T-helper 1 cell treated with Interleukin-12 subunit alpha and Interleukin-12 subunit beta and Interleukin-4 antibody, amounts not matched to agents 30 ng/mL and 1 ng/mL, for 36 hours (primary cell): ENCODE measurements at places on chromosomes 5 and 9. TPM values are rescaled to one million over a fixed set of nuclear protein-coding genes. Genes with fewer than 3 reads are reported as not detected.

GDF9 gene
- 0.22 and 0.37 TPM in 2 replicates for total RNA-seq

SIL1 gene
- total RNA-seq, result 23.9 and 25.8 TPM in 2 replicates

ZNF883 gene
- 0.15 TPM in 1 of 2 replicates, not detected in the other for total RNA-seq

SAXO1 gene
- total RNA-seq, result 0.29 TPM in 1 of 2 replicates, not detected in the other

DMRT3 gene
- not detected in 2 replicates for total RNA-seq

PLAC8L1 gene
- total RNA-seq, result 0.96 TPM in 1 of 2 replicates, not detected in the other

PCDHGC3 gene
- 0.07 TPM in 1 of 2 replicates, not detected in the other for total RNA-seq

AK8 gene
- total RNA-seq, result 0.17 TPM in 1 of 2 replicates, not detected in the other

NSD1 gene
- total RNA-seq, result 115 and 116 TPM in 2 replicates

GNA14 gene
- total RNA-seq, result not detected in 2 replicates

EGR1 gene
- total RNA-seq, result 14.9 and 15.9 TPM in 2 replicates

OR2Y1 gene
- not detected in 2 replicates for total RNA-seq

BAAT gene
- 0.07 TPM in 1 of 2 replicates, not detected in the other for total RNA-seq

UNC5A gene
- not detected in 2 replicates for total RNA-seq

FOXD4L4 gene
- 0.20 TPM in 1 of 2 replicates, not detected in the other for total RNA-seq

ARSK gene
- 4.4 and 4.8 TPM in 2 replicates for total RNA-seq

LCP2 gene
- total RNA-seq, result 464 and 467 TPM in 2 replicates

ZNG1C gene
- total RNA-seq, result 30.4 and 36.7 TPM in 2 replicates

CCDC192 gene
- total RNA-seq, result not detected in 2 replicates

DDX4 gene
- total RNA-seq, result 0.83 and 1.3 TPM in 2 replicates

MSX2 gene
- total RNA-seq, result not detected in 2 replicates

LCN12 gene
- total RNA-seq, result 3.2 and 3.8 TPM in 2 replicates

CCNO gene
- not detected in 2 replicates for total RNA-seq

PCDHGB7 gene
- total RNA-seq, result 0.07 and 0.29 TPM in 2 replicates

OCLN gene
- total RNA-seq, result 0.32 and 0.34 TPM in 2 replicates

TSSK1B gene
- total RNA-seq, result not detected in 2 replicates

BNC2 gene
- total RNA-seq, result not detected in 2 replicates

OGN gene
- 0.15 TPM in 1 of 2 replicates, not detected in the other for total RNA-seq

SLC36A3 gene
- not detected in 2 replicates for total RNA-seq

GRM6 gene
- total RNA-seq, result not detected in 2 replicates

ABHD17B gene
- total RNA-seq, result 27.5 and 29.0 TPM in 2 replicates

ZMAT2 gene
- 62.0 and 63.3 TPM in 2 replicates for total RNA-seq

ENDOG gene
- 12.8 and 14.1 TPM in 2 replicates for total RNA-seq

PCDHGA8 gene
- total RNA-seq, result 0.07 and 0.15 TPM in 2 replicates

PCA3 gene
- not detected in 2 replicates for total RNA-seq

MXD3 gene
- 32.5 and 36.1 TPM in 2 replicates for total RNA-seq

CCDC152 gene
- 2.5 and 3.4 TPM in 2 replicates for total RNA-seq

DMXL1 gene
- total RNA-seq, result 29.1 and 33.6 TPM in 2 replicates

THG1L gene
- 13.2 and 14.9 TPM in 2 replicates for total RNA-seq

EGFL7 gene
- total RNA-seq, result 0.49 and 1.0 TPM in 2 replicates

VCAN gene
- 0.49 and 1.0 TPM in 2 replicates for total RNA-seq

LURAP1L gene
- total RNA-seq, result not detected in 2 replicates

IFNA4 gene
- not detected in 2 replicates for total RNA-seq

ZDHHC11 gene
- 24.1 and 26.9 TPM in 2 replicates for total RNA-seq

C9orf153 gene
- total RNA-seq, result 0.25 and 0.54 TPM in 2 replicates

GABRA1 gene
- total RNA-seq, result not detected in 2 replicates

ANKRD18B gene
- total RNA-seq, result 1.7 and 2.4 TPM in 2 replicates

FBXO4 gene
- 14.2 and 14.4 TPM in 2 replicates for total RNA-seq

HARS2 gene
- total RNA-seq, result 32.0 and 34.6 TPM in 2 replicates

HRH2 gene
- 39.3 and 39.8 TPM in 2 replicates for total RNA-seq

LRRC19 gene
- not detected in 2 replicates for total RNA-seq

CCDC69 gene
- 53.6 and 57.9 TPM in 2 replicates for total RNA-seq

CARTPT gene
- not detected in 2 replicates for total RNA-seq

SLIT3 gene
- total RNA-seq, result not detected in 2 replicates

LCN15 gene
- total RNA-seq, result not detected in 2 replicates
